ENCODE measurements at places on chromosomes 11 and 22. TPM values are rescaled to one million over a fixed set of nuclear protein-coding genes. Genes with fewer than 3 reads are reported as not detected.

Gene CEND1
- total RNA-seq = 2.4 TPM

Gene POU2AF3
- total RNA-seq = not detected

Gene TMPRSS4
- not detected for total RNA-seq

Gene FUT4
- 4.7 TPM for total RNA-seq

Gene PVALB
- not detected for total RNA-seq

Gene PI4KA
- 28.4 TPM for total RNA-seq

Gene SMPD1
- total RNA-seq = 71.8 TPM

Gene SYT13
- not detected for total RNA-seq

Gene MMP10
- total RNA-seq = not detected

Gene SCARF2
- total RNA-seq = 18.0 TPM

Gene SNRPD3
- total RNA-seq = 133 TPM

Gene CLTCL1
- 17.7 TPM for total RNA-seq

All from LHCN-M2 (cell line).